ENCODE measurements at places on chromosomes 4 and X. TPM values are rescaled to one million over a fixed set of nuclear protein-coding genes. Genes with fewer than 3 reads are reported as not detected.
A peak's percentile ranks its signal among the peaks of the same experiment; 100 is the strongest.

GDPD2 gene
- not detected for total RNA-seq

NEIL3 gene
- total RNA-seq: not detected

FGD1 gene
- total RNA-seq: 1.0 TPM

PALLD gene
- 257 TPM for total RNA-seq

GPM6B gene
- 3.1 TPM for total RNA-seq

MAGIX gene
- 2.7 TPM for total RNA-seq

FRMPD3 gene
- total RNA-seq: not detected

TIMM8A gene
- total RNA-seq: 2.7 TPM

PRKG2 gene
- total RNA-seq: 0.20 TPM

GRCh38 chr4:42497142-42497910 is 100.0 kb downstream of the SHISA3 start:
- H3K4me3 ChIP-seq: no peak overlapping the region
- H3K27me3 ChIP-seq: no peaks in the 10 kb centered on the region
- peaks cover 8% of the 10 kb centered on the region for H3K4me1 ChIP-seq
- H3K36me3 ChIP-seq: no peaks in the 10 kb centered on the region
- no peak for DNase-seq

DNA sequence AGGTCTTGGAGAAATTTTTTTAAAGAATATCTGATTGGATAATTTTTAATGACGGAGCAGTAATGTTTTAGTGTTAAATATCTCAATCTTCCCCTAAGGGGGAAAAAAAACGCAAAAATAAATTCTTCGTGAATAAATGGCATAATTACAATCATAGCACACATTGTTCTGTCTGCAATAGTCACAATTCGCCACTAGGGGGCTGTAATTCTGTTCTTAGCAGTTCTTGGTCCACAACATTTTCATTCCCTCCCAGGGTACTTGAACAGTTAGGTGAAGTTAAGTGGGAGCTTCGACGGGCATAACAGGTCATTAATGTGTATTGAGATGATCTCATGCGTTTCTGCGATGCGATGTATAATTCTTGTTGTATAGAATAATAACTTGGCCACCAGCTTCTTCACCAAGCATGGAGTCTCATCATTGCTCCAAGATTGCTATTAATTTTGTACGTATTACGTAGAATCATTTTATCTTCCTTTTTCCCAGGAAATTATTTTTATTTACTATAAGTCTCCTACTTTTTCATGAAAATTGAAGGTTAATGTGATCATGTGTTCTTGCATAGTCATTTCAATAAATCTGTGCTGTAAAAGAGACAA is 27.2 kb downstream of the HTR2C start:
- H3K36me3 ChIP-seq: no peaks in the 10 kb centered on the region
- H3K27ac ChIP-seq: no peak overlapping the region
- H3K27me3 ChIP-seq: peaks cover 3% of the 10 kb centered on the region
- DNase-seq: no peak

- H3K4me1 ChIP-seq: no peaks in the 10 kb centered on the region
- H3K27ac ChIP-seq: no peak overlapping the region
- no peak overlapping the region for H3K4me3 ChIP-seq
- no peaks in the 10 kb centered on the region for H3K27me3 ChIP-seq
- no peak for DNase-seq
- H3K36me3 ChIP-seq: no peaks in the 10 kb centered on the region
These were observed 484.0 kb downstream of the NAF1 start for GRCh38 chr4:162682651-162683050.

DNA sequence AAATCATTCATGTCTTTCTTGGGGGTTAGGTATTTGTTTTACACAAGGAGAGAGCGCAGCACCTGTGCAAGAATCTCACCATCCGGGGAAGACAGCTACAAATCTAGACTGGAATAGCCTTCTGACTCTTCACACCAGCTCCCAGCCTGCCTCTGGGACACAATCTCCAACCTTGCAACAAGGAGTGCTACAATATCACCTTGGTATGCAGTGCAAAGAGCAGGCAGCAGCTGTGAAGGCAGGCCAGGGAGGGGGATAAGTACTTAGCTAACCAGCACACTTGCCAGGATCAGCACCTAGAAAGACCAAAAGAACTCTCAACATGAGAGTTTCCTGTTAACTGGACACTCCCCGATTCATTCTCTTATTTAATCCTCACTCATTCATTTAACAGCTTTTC is 235.3 kb downstream of the AR start:
- no peaks in the 10 kb centered on the region for H3K27me3 ChIP-seq
- H3K4me1 ChIP-seq: peaks cover 39% of the 10 kb centered on the region
- no peak for DNase-seq
- H3K27ac ChIP-seq: peak overlapping the region; percentile 80

- DNase-seq: no peak
- no peak overlapping the region for H3K4me3 ChIP-seq
- H3K27ac ChIP-seq: no peak overlapping the region
- H3K4me1 ChIP-seq: no peaks in the 10 kb centered on the region
- no peaks in the 10 kb centered on the region for H3K27me3 ChIP-seq
These were observed 1239.1 kb upstream of the TENM3 start for GRCh38 chr4:181004056-181004455.

- no peak overlapping the region for H3K27ac ChIP-seq
- H3K27me3 ChIP-seq: peaks cover 16% of the 10 kb centered on the region
- no peak for DNase-seq
- no peak overlapping the region for H3K4me3 ChIP-seq
- H3K36me3 ChIP-seq: no peaks in the 10 kb centered on the region
- no peaks in the 10 kb centered on the region for H3K4me1 ChIP-seq
These were observed 105.9 kb upstream of the TENM3 start for GRCh38 chr4:182137343-182137742.

Measured in gastrocnemius medialis (tissue), 4 donors.